ENCODE measurements at places on chromosomes 7 and 10.
A peak's percentile ranks its signal among the peaks of the same experiment; 100 is the strongest.

DNA sequence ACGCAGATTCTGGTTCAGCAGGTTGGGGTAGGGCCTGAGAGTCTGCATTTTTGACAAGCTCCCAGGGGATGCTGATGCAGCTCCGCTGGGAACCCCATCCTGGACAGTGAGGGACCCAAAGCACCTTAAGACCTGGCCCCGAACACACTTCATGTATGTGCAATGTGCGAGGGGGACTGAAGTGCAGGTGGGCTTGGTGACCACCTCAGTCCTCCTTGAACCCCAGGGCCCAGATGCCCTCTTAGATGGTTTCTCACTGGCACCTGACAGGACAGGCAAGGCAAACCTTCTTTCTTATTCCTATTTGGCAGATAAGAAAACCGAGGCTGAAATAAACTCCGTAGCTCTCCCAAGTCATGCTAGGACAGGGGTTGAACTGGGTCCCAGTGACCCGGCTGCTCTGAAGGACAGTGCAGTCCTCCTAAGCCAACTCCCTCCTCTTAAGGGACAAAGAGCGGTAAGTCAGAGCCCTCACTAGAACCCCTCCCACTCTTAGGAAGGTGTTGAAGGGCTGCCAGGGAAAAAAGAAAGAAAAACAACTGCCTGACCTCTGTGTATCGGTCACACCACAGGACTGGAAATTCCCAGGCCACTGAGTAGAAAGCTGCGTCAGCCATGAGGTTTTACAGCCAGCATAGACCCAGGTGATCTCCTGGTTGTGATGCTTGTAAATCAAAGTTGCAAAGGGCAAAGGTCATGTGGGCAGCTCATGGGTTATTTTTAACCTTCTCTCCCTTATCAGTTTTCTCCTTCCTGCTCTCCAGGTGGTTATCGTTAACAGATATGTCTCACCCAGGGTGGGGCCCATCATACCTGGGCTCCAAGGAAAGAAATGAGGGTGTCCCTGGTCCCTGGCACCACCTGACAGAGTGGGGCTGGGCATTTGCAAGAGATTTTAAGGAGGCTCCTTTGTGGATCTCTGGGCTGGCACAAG lies 90.9 kb upstream of the SMNDC1 start:
- no peak for DNase-seq

DNA sequence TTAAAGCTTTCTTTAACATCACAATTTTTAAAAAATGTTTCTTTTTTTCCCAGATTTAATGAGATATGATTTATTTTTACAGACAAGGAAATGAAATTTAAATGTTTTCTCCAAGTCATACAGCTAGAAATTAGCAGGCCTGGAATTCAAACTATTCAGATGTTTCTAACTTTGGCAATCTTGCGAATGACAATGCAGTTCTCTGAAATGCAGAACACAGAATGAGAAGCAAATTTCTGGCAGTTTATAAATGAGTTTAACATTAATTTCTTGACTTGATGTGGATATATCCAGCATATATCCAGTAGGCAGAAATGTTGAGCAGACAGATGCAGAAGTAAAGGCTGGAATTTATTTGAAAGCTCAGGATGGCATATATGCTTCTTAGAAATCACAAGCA lies 227.5 kb downstream of the THSD7A start:
- DNase-seq, result no peak

DNA sequence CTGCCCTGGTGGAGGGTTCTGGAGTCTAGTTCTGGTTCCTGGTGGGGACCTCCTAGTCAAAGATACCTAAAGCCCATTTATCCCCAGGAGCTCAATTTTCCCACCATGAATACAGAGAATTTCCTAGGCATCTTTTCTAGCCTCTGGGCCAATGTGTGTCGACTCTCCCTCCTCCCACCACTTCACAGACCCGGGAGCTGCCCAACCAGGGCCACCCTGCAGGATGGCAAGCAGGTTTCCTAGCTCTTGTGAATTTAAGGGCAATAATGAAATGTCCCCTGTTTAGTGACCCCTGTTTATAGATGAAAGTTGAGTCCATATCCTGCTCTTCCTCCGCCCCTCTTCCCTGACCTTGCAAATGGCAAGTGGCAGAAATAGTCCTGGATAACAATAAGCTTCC lies 9.4 kb downstream of the DLX5 start:
- no peak for DNase-seq

GRCh38 chr7:21352540-21353387 lies 75.1 kb upstream of the SP4 start:
- DNase-seq, result peak; percentile 2

- no peak for DNase-seq
Measured at GRCh38 chr10:13146379-13146778, 15.0 kb upstream of the MCM10 start.

- DNase-seq, result no peak
Measured at GRCh38 chr7:83359108-83359507, 196.4 kb upstream of the PCLO start.

DNA sequence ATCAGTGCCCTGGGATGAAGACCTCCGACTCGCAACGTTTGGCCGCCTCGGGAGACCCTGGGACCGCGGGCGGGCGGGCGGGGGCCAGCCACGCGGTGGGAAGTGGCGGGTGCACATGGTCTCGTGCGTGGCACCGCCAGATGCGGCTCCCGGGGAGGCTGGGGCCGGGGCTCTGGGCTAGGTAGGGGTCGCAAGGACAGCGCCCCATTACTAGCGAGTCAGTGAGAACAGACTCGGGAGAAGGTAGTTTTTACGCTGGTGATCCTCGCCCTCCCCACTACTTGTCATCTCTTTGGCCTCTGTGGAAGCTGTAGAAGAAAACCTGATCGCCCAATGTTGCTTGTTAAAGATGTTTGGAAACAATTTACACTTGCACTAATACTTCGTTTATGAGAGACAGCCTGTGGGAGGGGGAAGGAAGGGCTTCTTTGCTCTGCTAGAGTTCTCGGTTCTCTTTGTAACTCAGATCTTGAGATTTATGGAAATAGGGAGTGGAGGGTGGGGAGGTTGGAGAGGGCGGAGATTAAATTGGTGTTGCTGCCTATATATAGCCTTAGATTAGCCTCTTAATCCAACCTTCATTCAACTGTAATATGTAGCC lies 591 bp downstream of the BZW2 start:
- no peak for DNase-seq

- no peak for DNase-seq
Measured at GRCh38 chr7:33813331-33813730, 92.0 kb upstream of the BMPER start.

GRCh38 chr10:79947787-79948424 lies 999 bp downstream of the SFTPD start:
- DNase-seq, result no peak

DNA sequence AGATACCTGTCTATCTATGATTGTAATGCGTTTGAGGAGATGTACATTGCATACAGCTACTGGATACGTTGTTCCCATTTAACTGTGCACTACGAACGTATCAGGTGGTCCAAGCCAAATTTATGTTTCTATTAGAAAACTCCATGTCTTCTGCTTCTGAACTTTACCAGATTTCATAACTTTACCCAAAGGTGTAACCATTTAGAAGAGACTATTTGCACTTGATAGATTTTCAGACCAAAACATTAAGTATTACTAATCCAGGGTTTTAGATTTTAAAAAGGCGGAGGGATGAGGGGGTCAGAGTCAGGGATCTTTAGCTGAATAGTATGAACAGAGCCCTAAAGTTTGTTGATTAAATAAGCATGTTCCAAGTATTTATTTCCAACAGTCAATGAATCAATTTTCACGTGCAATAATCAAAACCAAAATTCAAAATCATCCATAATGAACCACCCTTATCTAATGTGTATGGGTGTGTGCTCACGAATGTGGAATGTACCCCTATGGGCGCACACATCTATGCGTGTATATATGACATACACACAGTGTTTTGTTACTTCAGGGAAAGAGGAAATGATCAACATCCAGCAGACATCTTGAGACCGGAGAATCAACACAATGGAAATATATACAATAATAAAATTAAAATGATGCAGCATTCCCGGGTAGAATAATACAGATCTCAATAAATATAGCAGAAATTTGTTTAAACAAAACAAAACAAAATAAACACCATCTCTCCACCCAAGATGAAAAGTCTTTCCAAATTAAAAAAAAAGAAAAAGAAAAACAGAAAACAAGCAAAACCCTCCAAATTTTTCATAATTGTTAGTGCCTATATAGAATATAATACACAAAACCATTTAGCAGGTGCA lies 3.4 kb downstream of the FEZF1 start:
- no peak for DNase-seq

Measured in C1 segment of cervical spinal cord (tissue), 14 donors.